NCI-H226 (cell line): ENCODE measurements at places on chromosomes 12 and 14.

DNA sequence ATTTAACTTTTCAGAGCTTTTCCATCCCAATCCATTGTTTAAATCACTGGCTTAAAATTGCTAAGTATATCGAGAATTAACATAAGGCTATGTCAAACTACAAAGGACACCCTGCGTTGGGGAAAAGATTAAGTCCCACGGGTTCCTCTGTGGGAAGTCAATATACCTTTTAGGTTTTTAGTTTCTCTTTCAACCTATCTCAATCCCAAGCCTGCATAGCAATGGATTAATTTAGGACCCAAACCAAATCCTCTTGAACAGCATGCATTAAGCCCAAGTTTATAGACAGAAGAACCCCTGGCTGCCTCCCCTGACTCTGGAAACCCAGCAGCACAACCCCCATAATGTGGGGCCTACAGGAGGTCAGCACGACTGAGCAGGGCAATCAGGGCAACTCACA lies 6.3 kb downstream of the CDCA4 start:
- no peak for DNase-seq

DNA sequence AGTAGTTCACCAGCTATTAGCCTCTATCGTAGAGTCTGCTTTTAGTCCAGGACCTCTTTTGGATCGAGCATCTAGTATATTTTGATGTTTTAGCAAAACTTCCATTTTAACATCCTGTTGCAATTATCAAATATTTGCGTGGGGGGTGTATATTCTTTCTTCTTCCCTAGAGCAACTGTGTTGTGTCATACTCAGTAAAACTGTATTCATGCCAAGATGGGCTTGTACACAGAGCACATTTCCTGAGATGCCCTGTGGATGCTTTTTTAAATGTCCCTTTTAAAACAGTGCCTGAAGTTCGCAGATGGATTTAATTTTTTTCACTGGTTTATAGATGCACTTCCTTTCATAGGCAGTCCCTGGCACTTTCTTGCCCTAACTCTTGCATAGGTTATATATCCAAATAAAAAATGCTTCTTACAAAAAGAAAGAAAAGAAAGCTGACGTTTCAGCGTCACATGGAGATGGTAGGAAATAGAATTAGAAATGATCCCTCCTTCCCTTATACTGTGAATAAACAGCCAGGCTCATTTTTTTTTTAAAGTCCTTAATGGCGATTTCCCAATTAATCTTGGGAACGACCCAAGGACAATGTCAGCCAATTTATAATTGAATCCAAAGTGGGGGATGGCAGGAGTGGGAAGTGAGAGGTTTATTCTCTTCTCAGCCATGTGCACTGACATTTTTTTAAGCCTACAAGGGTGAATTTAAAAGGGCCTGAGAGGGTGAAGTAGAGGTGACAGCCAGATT lies 247.0 kb downstream of the SLC41A2 start:
- peak; percentile 56 for DNase-seq

DNA sequence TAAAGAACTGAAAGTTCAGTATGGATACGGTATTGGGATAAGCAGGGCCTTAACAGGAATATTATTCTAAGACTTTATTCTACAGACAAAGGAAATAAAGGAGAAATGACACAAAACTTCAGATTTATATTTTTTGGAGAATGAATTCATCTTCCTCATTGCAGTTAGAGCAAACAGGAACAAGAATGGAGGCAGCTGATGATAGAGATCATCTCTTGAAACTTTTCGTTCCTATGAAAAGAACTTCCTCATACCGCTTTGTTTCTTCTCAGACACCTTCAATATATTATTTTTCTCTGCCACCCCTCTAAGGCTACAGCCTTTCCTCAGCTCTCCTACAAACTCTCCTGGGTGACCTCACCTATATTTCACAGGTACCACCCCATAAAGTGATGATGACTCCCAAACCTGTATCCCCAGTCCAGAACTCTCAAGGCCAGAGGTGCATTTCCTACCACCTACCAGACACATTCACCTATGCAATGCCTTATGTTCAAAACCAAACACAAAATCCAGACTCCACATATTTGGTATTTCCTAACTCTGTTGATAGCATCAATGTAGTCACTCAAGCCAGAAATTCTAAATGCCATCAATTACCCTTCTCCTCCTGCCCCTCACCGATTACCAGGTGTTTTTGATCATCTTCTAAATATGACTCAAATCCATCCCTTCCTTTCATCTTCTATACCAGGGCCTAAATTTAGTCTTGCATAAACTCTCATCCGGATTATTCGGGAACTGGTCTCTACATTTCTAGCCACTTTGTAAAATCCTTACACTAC lies 7.4 kb downstream of the MAP4K5 start:
- DNase-seq: no peak

GRCh38 chr12:18221726-18222125 lies 39.6 kb upstream of the PIK3C2G start:
- no peak for DNase-seq
